ENCODE measurements at places on chromosomes 12 and 14.

DNA sequence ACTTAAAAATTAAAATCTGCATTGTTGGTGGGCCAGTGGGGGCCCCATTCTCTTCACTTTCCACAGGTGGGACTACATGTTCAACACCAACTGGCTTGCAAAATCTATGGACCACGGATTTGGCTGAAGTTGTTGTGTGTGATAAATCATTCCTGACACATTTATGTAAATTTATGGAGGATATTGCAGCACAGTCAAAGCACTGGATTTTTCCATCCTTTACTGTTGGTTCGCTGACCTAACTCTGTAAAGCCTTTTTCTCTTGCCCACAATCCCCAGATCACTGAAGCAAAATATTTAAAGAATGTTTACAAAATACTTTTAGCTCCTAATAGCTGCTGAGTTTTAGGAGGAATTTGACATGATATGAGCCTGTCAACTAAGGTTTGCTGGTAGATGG lies 219.7 kb upstream of the PRICKLE1 start:
- DNase-seq = no peak

DNA sequence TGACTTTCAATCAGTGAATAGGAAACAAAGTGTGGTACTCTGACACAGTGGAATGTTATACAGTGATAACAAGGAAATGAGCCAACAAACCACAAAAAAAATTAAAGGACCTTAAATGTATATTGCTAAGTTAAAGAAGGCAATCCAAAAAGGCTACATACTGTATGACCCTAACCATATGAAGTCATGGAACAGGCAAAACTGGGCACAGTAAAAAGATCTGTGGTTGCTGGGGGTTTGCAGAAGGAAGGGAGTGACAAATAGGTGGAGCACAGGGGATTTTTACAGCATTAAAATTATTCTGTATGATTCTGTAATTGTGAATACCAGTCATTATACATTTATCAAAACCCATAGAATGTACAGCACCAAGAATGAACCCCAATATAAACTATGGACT lies 112.6 kb downstream of the KCNC2 start:
- DNase-seq = no peak

DNA sequence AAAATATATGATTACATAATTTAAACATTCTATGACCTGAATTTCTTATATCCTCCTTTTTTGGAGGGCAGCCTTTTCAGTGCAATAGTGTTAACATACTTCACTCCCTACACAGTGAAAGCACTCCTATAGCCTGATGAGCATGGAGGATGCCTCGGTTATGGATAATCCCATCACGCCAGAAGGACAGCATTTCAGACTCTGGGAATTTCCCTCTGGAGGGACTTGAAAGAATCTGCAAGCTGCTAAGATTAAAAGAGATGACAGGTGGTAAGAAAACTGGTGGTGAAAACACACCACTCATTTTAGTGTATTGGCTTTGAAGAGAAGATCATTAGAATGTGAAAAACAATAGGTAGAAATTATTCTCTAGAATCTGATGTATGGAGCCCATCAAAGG lies 99.3 kb upstream of the LMNTD1 start:
- no peak for DNase-seq

GRCh38 chr14:96094656-96095055 lies 55.5 kb downstream of the C14orf132 start:
- DNase-seq = no peak

- no peak for DNase-seq
Observed at GRCh38 chr12:108218921-108219320, 89.8 kb downstream of the WSCD2 start.

- no peak for DNase-seq
Observed at GRCh38 chr12:121568971-121569751, 11.7 kb downstream of the KDM2B start.

DNA sequence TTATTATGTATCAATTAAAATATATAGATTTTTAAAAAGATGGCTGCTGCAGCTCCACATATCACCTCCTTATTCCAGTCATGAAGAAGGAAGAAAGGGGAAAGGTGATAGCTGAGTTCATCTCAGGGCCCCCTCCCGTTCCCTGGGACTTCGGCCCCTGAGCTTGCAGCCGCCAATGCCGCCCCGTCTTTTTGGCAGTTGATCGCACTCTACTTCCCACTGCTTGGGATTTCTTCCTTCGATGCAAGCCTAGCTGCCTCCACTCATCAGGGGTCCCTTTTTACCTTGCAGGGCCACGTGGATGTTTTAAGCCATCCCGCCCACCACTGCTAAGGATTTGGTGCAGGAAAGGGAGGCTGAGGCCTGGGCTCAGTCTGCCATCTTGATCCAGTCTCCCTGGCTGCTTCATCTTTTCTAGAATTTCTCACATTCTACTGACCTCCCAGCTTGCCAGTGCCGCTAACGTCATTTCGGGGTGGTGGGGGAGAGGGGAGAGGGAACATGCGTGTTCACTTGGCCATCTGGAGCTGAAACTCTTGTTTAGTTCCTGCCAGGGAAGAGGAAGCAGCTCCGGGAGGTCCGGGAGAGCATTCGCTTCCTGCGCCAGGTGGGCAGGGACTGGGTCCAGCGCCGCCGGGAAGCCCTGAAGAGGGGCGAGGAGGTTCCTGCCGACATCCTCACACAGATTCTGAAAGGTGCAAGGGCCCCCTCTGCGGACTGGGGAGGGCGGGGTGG lies 31.3 kb downstream of the CYP46A1 start:
- no peak for DNase-seq

GRCh38 chr12:110282300-110282860 lies 1.3 kb downstream of the ATP2A2 start:
- DNase-seq = no peak

- no peak for DNase-seq
Observed at GRCh38 chr14:85479306-85479705, 50.6 kb upstream of the FLRT2 start.

DNA sequence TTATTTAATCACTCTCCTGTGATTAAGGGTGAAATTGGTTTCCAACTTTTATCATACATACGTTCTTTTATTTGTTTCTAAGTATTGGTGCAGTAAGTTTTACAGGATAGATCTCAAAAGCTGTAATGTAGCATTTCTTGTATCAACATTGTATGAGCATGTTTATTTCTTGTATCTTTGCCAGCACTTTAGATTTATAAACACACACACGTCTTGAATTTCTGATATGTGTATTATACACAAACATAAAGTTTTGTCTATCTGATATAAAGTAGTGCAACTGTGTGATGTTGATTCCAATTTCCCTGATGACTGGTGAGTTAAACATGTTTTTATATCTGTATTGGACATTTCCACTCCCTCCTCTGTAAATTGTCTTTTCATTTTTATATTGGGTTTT lies 134.7 kb downstream of the NOVA1 start:
- no peak for DNase-seq

DNA sequence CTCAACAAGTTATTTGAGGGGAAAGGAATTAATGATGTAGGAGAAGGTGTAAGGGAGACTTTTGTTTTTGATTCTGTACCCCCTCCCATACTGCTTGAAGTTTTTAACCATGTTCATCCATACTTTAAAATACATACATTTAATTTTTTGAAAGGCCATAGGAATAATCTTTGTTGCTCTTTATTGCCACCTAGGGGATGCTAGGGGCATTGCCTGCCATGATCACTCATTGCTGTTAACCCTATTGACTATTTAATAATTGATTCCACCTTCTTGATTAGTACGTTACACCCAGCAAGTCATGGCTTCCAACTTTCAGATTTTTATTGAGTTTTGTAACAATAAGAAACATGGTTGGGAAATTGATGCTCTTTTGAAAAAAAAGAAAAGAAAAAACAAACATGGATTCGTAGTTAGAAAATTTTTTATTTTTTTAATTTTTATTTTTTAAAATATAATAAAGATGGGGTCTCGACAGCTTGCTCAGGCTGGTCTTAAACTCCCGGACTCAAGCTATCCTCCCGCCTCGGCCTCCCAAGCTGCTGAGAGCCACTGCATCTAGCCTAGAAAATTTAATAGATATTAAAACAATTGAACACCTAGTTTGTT lies 8.5 kb upstream of the PRKAB1 start:
- DNase-seq = no peak

- DNase-seq = no peak
Observed at GRCh38 chr12:89450907-89451306, 73.7 kb downstream of the GALNT4 start.

DNA sequence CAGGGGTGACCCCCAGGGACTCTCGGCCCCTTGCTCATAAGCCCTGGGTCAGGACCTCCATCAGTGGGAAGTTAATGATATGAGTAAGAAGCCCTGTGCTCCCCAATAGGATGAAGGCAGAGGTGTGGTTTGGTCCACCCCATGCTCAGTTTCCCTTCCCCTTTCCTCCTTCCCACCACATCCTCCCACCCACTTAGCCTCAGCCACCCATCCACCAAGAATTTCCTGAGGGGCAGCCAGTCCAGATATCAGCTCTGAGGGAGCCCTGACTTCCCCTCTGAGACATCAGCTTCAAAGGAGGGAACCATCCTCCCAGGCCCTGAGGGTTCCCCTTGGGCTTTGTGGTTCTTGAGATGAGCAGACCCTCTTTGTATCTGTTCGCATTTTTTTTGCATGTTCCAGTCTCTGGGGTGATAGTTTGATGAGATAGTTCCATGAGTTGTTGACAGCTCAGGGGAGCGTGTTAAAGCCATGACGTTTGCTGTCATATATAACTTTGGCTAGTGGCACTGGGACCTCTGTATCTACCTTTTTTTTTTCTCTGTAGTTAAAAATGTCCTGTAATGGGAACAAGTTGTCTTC lies 71.2 kb downstream of the LGMN start:
- no peak for DNase-seq

DNA sequence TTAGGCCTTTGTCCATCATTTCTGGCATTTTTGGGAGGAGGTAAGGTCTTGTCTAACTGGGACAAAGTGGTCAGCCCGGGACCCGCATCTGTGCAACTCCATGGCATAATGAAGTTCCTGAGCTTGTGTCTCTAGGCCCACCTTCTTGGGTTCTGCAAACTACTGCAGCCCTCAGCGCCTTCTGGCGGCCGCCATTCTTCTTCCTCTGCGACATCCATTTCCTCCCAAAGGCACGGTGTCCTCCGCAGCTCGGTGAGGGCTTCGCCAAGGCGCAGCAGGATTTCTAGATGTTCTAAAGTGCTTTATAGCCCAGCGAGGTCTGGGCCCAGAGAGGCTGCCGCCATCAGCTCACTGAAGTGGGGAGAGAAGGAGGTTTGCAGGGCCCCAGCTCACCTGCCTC lies 134.4 kb upstream of the OR4E1 start:
- DNase-seq = no peak

DNA sequence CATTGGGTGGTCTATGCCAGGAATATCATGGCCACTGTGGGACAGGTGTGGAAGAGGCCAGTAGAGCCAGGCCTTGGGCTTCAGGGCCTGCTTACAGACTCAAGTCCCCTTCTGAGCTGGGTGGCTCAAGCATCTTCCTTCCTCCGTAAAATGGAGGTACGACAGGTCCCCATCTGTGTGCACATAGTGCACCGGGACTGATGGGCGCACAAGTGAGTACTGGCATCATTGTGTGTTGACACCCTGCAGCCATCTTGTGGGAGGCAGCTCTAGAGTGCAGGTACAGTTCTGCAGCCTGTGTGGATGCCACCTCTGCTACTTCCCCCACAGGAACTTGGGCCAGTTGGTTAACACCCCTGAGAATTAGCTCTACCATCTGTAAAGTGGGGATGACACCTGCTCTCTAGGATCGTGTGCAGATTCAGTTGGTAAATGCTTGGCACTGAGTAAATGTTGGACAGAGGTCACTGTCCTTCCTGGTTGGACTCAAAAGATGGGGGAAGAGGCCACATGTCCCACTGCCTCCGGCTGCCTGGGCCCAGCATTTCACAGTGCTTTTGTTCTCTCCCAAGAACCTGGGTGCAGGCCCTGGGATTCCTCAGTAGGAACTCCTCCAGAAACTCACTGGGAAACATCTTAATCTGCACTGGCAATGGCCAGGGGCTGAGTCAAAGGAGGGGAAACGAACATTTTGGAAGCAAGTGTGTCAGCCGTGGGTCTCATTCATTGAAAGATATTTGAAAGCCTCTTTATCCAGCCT lies 70.6 kb downstream of the C14orf132 start:
- no peak for DNase-seq

- DNase-seq = no peak
Observed at GRCh38 chr14:77859934-77860570, 60.1 kb downstream of the ADCK1 start.

DNA sequence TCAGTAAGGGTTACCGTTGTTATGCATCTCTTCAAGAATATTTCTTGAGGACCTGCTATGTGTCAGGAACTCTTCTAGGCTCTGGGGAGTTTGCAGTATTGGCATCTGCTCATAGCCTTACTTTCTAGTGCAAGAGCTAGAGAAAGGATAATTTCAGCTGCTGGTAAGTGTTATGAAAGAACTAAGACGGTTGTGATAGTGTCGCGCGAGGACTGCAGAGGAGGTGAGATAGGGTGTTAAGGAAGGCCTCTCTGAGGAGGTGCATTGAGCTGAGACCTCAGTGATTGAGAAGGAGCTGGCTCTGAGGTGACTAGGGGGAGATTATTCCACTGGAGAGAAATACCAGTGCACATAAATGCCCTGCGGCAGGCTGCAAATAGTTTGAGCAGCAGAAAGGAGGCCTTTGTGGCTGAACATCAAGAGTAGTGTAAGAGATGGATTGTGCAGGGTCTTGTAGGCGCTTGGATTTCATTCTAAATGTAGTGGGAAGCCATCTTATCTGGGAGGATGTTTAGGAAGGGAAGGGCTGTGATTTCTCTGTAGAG lies 824 bp downstream of the DDX55 start:
- no peak for DNase-seq

DNA sequence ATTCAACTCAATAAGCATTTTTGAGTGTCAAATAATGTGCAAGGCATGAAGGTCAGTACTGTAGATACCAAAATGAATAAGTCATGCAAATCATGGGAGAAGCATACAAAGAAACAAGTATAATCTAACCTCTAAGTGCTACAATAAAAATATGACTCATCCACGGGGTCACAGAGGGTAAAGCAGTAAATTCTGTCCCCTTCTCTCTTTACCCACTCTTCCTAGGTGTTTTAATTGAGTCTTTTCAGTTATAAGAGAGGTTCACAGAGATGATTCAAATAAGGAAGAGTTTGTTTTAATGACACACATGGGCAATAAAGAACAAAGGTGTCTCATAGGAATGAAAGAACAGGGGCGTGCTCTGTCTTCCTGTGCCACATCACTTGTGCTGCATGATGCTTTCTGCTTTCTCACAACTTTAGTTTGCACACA lies 71.5 kb upstream of the DAAM1 start:
- DNase-seq = no peak

GRCh38 chr14:73719361-73719760 lies 5.2 kb upstream of the PNMA1 start:
- DNase-seq = no peak

- DNase-seq = no peak
Observed at GRCh38 chr12:114371250-114371649, 34.7 kb downstream of the TBX5 start.
